Coronary artery (tissue), 2 donors: ENCODE measurements at places on chromosomes 11 and 22.

GRCh38 chr11:1879941-1880720 is 11.6 kb downstream of the PRR33 start:
- peak; percentile 81 for DNase-seq

- DNase-seq: no peak
These were observed 90.3 kb upstream of the THY1 start for GRCh38 chr11:119513131-119513805.

- no peak for DNase-seq
These were observed 69.1 kb downstream of the CTTN start for GRCh38 chr11:70467201-70468085.

DNA sequence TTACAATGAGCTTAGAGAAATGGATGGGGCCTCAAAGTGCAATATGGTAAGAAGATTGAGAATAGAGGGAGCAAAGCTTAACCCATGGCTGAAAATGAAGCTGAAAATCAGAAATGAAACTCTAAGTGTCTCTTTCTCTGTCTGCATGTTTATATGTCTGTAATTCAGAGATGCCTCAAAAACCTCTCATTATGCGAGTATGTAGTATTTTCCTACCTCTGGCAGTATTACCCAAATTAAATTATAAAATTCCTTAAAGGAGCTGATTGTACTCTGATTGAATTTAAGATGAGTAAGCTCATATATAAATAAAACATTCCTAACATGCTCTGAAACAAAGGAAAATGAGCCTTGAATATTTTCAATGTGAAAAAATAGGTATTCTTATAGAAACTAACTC is 39.8 kb upstream of the PRSS23 start:
- no peak for DNase-seq

DNA sequence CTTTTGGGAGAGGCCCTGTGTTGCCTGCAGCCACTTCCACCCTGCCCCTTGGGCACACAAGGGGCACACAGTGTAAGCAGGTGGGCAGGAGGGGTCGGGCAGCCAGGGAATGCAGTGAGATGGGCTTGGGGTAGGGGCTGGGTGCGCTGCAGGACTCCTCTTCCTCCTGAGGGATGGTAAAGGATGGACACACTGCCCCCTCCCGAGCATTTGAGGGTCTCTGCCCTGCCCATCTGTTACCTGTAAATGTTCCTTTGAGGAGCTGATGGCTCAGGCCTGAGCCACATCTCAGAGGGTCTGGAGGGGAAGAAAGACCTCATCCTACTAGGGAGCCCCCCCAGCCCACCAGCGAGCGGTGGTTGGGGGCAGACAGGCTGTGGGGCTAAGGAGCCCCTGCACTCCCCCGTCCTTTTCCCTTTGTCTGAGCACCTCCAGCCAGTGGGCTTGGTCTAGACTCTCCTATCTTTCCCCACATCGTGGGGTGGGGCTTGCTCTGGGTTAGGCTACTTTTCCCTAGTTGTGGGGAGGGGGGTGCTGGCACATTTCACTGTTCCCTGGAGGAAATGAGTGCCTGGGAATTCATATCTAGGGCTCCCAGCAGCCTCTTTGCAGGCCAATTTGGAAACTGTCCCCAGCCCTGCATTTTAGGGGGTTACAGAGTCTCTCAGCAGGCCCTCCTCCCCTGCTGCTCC is 1.7 kb upstream of the TSSC4 start:
- DNase-seq: no peak

- no peak for DNase-seq
These were observed 3.3 kb downstream of the RAB38 start for GRCh38 chr11:88171982-88172381.

DNA sequence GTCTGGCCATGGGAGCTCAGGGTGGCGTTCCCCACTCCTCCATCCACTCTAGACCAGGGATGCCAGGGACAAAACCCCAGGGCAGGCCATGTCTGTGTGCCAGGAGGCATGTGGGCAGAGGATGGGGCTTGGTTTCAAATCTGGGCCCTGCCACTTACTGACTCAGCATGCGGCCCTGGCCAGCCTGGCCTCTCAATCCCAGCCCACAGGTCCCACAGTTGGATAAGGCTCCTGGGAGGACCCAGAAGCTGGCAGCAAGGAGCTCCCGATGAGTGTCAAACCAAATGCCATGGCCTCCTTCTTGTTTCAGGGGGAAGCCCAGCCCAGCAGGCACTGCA is 1290.4 kb downstream of the BRD1 start:
- DNase-seq: no peak

GRCh38 chr22:32333769-32334659 is 23.7 kb upstream of the RFPL3 start:
- DNase-seq: peak; percentile 61

GRCh38 chr11:37560346-37560745 is 962.3 kb upstream of the RAG2 start:
- no peak for DNase-seq

GRCh38 chr11:132941024-132941646 is 591.2 kb downstream of the OPCML start:
- no peak for DNase-seq

- DNase-seq: no peak
These were observed 323.6 kb downstream of the AASDHPPT start for GRCh38 chr11:106400949-106401570.

DNA sequence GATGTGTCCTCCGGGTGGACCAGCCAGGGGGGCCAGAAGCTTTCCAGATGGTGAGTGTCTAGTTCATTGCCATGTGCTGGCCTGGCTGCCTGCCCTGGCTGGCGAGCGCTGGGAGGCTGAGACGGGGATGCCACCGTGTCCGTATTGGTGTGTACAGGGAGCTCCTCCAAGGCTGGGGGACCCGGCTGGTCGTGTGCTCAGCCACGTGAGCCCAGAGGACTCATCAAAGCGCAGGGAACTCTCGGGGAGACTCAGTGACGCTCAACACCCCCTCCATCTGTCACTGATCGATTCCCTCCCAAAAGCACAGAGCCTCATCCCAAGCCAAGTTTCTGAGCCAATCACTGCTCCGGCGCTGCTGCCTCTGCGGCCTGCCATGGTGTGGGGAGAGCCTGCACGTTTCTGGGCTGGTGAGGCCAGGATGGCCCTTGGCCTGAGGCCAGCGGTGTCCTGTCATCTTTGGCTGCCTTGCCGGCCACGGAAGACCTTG is 423.7 kb downstream of the SHANK2 start:
- no peak for DNase-seq

GRCh38 chr11:34483106-34483874 is 30.3 kb downstream of the ELF5 start:
- DNase-seq: peak; percentile 46

GRCh38 chr11:33695051-33695566 is 5.5 kb downstream of the C11orf91 start:
- no peak for DNase-seq

DNA sequence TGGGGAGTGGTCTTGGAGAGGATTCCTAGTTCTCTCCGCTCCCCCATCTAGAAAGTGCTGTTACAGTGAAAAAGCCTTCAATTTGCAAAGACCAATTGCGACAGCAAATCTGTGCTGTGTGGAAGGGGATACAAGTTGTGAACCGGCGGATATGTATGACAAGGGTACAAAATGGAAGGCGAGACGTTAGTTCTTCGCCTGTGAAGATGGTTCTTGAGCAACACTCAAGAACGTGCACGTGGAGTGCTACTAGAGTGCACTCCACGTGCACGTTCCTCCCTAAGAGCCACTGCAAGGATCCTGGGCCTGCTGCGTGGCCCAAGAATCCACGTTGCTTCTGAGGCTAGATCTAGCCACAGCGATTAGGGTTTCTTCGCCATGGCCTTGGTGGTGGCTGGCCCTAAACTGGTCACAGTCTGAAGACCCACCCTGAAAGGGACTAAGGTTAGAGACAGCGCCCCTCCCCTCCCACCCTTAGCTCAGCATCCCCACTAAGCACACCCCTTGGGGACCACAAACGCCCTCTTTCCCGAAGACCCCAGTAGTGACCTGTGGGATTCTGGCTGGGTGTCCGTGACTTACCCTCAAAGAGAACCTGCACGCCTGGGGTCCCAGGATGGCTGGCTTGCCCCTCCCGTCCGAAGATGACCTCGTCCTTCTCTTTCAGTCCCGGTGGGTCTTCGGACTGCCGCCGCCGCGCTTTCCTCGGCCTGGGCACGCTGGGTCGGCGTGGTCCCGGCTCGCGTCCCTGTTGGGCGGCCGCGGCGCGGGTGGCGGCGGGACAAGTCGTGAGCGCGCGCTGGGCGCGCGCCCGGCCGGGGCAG is 519 bp upstream of the PDE3B start:
- DNase-seq: peak; percentile 79

DNA sequence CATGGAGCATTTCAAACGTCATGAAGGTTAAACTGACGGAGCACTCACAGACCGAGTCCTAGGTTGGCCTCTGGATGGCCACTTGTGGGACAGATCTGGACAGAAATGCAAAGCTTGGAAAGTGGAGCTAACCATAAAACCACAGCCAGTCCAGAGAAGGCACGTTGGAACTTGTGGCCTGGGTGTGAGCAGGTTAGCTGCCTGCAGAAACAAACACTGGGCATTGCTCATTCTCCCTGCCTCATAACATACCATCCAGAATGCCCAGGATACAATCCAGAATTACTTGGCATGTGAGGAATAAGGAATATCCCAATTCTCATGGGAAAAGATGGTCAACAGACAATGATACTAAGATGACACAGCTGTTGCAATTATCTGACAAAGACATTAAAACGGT is 1005.0 kb downstream of the TBC1D22A start:
- DNase-seq: no peak

- DNase-seq: peak; percentile 29
These were observed 121.2 kb upstream of the TIMP3 start for GRCh38 chr22:32680277-32680676.

DNA sequence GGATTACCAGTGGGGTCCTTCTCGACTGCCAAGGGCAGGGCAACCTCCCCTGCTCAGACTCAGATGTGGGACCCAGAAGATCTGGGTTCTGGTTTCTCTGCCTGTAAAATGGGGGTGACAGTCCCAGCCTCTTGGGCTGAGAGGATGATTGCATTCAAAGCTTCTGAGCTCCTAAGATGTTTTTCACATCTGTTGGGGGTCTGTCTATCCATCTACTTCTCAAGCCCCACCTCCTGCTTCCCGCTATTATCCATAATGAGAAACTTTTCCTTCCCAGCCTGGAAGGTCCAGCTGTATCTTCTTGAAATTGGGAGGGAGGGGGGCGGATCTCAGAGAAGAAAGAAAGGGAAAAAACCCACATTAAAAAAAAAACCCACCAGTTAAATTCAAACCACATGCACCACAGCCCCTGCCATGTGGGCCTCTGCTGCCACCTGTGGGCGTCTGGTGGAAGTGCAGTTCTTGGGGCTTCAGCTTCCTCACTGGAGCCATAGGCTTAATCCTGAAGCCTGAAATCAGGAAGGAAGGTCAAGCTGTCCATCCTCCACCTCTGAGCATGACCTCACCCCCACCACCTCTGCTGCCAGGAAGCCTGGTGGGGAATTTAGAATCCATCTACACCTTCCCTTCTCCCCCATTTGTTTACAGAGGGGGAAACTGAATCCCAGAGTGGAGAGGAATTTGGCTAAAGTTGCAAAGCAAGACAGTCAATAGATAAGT is 27.3 kb downstream of the ARHGEF17 start:
- no peak for DNase-seq

- no peak for DNase-seq
These were observed 12.7 kb upstream of the CPT1A start for GRCh38 chr11:68854273-68854958.

- DNase-seq: no peak
These were observed 2.9 kb downstream of the SPINDOC start for GRCh38 chr11:63816166-63816565.

GRCh38 chr11:79431535-79431934 is 9.3 kb downstream of the TENM4 start:
- DNase-seq: no peak

- no peak for DNase-seq
These were observed 192.1 kb downstream of the LUZP2 start for GRCh38 chr11:24688981-24689380.

DNA sequence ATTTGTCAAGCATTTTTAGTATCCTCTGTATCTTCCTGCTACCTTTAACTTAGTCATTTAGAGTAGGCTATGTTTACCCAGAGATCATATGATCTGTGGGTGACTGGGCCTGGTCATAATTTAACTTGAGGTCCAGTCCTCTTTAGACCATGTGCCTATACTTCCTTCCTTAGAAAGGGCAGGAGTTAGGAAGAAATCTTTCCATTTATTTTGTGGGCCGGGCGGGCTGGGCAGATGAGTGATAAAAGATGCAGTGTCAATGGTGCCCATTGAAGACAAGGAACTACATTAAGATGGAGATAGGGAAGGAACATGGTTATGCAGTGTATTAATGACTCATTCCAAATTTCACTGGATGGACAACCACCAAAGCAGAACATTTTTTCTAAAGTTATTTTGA is 30.9 kb upstream of the PDE3B start:
- DNase-seq: no peak

GRCh38 chr11:21412652-21413383 is 743.4 kb downstream of the NELL1 start:
- DNase-seq: no peak

GRCh38 chr11:134815404-134815803 is 403.4 kb upstream of the B3GAT1 start:
- no peak for DNase-seq

DNA sequence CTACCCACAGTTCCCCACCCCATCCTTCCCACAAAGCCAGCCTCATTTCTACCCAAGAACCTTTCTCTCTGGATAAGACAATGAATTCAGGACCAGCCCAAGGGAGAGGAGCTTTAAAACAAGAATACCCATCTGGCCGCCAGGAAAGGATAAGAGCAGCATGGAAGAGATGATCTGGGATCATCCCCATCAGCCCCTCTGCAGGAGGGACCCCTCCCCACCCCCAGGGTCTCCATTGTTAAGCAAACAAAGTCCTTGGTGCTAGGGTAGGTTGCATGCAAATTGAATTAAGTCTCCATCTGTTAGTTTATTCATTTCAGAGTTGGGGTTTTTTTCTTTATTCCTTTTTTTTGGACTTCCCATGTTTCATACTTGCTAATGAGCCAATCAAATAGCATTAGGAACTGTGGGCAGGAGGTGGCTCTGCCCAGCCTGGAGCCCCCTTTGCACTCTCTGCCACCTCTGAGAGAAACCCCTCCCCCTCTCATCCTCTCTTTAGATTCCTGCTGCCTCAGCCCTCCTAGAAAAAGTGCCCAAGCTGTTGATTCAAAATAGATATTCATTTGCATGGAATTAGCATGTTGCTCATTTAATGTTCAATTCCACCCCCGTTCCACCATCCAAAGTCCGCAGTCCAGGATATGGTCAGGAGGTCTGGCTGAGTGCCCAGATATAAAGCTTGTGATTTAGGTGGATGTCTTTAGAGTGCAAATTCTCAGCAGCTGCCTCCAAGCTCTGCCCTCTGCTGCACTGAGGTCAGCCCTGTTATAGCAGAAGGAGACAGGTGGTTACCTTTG is 138.5 kb upstream of the NCAM1 start:
- DNase-seq: no peak

DNA sequence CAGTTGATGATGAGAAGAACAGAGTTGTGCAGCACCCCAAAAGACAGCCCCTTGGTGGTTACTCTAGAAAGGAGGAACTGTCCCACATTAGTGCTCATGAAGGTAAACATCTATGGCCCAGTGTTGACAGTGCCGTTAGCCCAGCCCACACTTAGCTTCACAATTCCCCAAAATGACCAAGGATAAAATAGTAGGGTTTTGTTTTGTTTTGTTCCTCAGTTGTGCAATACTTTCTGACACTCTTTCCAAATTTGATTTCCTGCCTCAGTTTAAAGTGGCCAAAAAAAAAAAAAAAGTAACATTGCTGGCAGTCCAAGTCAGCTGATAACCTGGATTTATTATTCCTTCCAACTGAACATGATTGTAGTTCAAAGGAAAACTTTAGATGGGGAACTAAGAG is 269.4 kb downstream of the TMEM135 start:
- no peak for DNase-seq
